Tibial nerve (tissue), 4 donors: ENCODE measurements at places on chromosomes 16 and 17. TPM values are rescaled to one million over a fixed set of nuclear protein-coding genes. Genes with fewer than 3 reads are reported as not detected.

GRCh38 chr17:57708410-57708809, 36.7 kb downstream of the CCDC182 start:
- no peaks in the 10 kb centered on the region for H3K36me3 ChIP-seq
- no peak overlapping the region for H3K4me3 ChIP-seq
- no peak for DNase-seq
- H3K27me3 ChIP-seq = peaks cover 22% of the 10 kb centered on the region
- H3K4me1 ChIP-seq = no peaks in the 10 kb centered on the region

- no peak for DNase-seq
- H3K36me3 ChIP-seq = peaks cover 64% of the 10 kb centered on the region
- H3K27ac ChIP-seq = no peak overlapping the region
- H3K4me1 ChIP-seq = no peaks in the 10 kb centered on the region
Observed at GRCh38 chr17:81453076-81453475, 57.8 kb downstream of the BAHCC1 start.

DNA sequence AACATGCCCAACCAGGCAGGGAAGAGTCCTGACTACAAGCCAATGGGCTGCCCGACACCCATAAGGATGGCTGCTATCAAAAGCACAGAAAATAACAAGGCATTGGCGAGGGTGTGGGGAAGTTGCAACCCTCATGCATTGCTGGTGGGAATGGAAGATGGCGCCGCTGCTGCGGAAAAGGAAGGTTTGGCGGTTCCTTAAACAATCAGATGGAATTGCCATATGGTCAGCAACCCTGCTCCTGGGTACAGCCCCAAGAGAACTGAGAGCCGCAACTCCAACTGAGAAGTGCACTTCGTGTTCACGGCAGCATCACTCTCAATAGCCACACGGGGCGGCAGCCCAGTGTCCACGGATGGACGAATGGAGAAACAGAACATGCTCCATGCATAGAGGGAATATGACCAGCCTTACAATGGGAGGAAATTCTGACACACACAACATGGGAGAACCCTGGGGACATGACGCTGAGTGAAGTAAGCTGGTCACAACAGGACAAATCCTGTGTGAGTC, 193.3 kb downstream of the RBFOX3 start:
- H3K27me3 ChIP-seq = no peaks in the 10 kb centered on the region
- H3K4me3 ChIP-seq = no peak overlapping the region
- no peaks in the 10 kb centered on the region for H3K4me1 ChIP-seq
- no peak overlapping the region for H3K27ac ChIP-seq
- no peaks in the 10 kb centered on the region for H3K36me3 ChIP-seq

DNA sequence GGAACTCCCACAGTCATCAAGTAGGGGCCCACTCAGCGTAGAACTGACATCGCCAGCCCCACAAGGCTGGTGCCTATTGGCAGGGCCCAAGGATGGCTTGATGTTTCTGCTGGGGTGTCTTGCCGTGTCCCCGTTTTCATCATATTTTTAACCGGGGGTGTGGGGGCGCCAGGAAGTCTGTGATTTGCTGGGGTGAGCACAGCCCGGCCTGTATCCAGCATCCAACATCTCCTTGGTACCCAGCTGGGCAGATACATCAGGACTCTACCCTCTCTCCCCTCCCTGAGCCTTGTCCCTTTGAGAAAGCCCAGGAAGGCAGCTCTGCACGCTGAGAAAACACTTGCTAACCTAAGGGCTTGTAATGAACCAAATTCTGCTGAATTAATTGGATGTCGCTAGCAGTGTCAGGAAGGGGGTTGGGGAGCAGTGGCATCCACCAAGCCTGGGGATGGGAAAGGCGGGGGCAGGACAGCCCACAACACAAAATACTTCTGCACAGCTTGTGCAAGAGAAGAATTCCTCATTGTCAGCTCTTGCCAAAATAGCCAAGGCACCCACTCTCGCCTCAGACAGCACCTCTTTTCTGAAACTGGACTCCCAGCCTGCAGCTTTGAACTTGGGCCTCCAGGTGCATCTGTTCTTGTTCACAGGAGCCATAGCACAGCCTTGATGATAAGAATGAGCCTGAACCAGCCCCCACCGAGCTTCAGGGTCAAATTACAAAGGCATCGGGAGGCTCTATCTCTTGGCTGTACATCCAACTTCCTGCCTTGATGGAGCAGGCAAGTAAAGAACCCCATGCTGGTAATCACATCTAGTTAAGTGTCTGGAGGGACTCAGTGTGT, 63.7 kb upstream of the LYRM9 start:
- no peaks in the 10 kb centered on the region for H3K36me3 ChIP-seq
- no peaks in the 10 kb centered on the region for H3K4me1 ChIP-seq
- H3K4me3 ChIP-seq = no peak overlapping the region

DNA sequence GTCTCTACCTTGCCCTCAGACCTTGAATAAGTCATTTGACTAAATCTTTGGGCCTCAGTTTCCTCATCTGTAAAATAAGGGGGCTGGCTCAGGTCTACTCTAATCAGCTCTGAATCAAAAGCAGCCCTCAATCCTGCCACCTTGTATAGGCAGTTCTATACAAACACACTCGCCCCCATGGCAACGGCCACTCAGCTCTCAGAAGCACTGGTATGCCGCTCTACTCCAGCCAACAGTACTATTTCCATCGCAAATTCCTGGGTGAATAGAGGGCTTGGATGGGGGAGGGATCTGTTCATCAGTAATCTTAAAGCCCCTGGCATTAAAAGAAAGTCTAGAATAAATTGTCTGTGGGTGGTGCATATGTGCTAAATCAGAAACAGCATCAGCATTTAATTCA, 21.2 kb upstream of the TAOK1 start:
- H3K27me3 ChIP-seq = no peaks in the 10 kb centered on the region
- no peak overlapping the region for H3K4me3 ChIP-seq
- DNase-seq = no peak

DNA sequence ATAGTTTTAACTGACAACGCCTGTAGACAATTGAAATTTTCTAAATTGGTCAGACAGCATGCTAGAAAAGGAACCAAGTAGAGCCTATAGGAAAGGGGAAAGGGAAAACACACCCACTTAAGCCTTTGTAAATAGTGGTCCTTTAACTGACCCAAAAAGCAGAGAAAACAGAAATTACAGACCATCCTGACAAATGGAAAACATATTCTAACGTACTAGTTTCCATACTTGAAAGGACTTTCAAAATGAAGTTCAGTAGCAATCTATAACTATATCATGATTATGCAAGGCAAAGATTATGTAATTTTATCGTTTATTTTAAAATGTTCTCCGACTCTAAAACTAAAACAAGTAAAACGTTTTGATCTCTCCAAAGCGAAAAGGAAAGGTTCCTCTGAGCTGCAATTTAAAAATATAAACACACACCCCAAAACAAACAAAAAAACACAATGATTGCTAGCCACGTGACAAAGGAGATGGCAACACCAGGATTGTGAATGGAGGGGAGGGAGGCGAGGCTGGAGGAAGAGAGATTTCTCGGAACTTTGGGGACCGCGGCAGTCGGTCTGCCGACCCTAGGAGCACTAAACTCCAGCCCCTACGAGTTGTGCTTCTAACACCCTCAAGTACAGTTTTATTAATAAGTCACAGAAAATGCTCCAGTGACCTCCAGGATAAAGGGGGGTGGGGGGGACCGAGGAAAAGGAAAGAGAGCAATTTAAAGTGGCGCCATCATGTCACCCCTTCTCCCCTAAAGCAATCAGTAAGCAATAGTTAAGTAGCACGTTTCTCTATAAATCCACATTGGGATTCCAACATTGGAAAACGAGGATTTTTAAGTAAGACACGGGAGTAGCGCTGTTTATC, 1.7 kb downstream of the KANSL1 start:
- no peaks in the 10 kb centered on the region for H3K4me1 ChIP-seq
- peak overlapping the region; percentile 100 for H3K27ac ChIP-seq
- H3K27me3 ChIP-seq = no peaks in the 10 kb centered on the region
- H3K36me3 ChIP-seq = no peaks in the 10 kb centered on the region
- peak; percentile 48 for DNase-seq

DNA sequence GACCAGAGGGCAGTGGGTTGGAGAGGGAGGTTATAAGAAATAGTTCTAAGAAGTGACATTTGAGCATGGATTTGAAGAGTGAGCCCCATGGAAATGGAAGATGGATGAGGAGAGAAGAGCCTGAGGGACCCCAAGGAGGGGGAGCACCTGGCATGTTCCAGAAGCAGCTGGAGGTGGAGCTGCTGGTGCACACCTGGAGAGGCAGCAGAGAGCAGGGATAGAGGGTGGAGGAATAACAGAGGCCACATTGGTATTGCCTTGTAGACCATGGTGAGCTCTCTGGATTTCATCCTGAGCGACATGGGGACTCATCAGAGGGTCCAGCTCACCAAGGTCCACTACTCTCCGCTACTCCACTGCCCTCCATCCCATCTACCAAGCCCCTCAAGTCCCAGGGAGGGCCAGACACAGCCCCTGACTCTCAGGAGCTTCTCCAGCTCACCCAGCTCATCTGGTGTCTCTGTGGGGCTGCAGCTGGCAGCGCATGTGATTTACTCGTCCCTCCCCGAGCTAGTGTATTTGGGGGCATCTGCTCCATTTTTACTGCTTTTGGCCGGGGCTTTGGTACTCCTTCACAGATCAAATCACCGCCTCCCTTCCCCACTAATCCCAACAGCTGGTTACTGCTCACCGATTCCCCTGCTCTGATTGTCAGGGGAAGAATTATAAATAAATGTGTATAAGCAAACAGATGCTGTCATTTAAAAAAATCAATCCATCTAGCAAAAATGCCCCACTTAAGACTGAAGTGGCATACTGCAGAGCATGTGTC, 22.1 kb upstream of the KDM8 start:
- no peaks in the 10 kb centered on the region for H3K36me3 ChIP-seq
- DNase-seq = no peak
- H3K27ac ChIP-seq = no peak overlapping the region
- H3K4me3 ChIP-seq = no peak overlapping the region

DNA sequence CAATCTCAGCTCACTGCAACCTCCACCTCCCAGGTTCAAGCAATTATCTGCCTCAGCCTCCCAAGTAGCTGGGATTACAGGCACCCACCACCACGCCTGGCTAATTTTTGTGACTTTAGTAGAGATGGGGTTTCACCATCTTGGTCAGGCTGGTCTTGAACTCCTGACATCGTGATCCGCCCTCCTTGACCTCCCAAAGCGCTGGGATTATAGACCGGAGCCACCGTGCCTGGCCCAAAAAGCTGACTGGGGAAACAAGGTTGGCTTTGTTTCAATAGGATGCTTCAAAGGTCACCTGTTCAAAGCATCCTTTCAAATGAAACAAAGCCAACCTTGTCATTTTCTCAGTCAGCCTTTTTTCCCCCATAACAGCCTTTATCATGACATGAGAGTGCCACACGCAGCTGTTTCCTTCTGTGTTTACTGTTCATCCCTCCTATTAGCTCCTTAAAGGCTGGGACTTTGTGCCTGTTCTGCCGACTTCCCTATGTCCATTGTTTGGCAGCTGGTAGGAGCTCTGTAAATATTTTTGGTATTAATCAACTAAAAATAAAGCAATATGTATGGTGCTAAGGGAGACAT, 51.1 kb downstream of the ADAMTS18 start:
- DNase-seq = no peak
- no peaks in the 10 kb centered on the region for H3K4me1 ChIP-seq
- H3K4me3 ChIP-seq = no peak overlapping the region
- no peaks in the 10 kb centered on the region for H3K27me3 ChIP-seq
- no peak overlapping the region for H3K27ac ChIP-seq

GRCh38 chr16:16780588-16780987, 401.6 kb downstream of the NPIPA7 start:
- DNase-seq = no peak
- H3K27me3 ChIP-seq = no peaks in the 10 kb centered on the region

DNA sequence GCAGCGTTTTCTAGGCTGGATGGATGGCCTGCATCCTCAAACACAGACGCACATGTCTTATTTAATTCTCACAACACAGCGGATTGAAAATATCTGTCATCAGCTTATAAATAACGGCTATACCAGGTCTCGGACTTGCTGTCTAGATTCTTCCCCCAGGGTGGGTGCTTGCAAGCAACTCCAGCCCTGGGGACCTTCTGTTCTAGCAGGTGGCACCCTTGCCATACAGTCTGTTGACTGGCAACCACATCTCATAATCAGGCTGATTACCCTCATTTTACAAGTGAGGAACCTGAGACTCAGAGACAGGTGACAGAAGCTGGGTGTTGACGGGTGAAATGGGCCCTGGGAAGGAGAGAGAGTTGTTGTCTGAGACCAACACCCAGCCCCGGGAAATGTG, 16.2 kb upstream of the SEZ6 start:
- H3K27me3 ChIP-seq = peaks cover 55% of the 10 kb centered on the region
- no peak for DNase-seq
- no peaks in the 10 kb centered on the region for H3K4me1 ChIP-seq
- no peak overlapping the region for H3K27ac ChIP-seq
- no peak overlapping the region for H3K4me3 ChIP-seq

DNA sequence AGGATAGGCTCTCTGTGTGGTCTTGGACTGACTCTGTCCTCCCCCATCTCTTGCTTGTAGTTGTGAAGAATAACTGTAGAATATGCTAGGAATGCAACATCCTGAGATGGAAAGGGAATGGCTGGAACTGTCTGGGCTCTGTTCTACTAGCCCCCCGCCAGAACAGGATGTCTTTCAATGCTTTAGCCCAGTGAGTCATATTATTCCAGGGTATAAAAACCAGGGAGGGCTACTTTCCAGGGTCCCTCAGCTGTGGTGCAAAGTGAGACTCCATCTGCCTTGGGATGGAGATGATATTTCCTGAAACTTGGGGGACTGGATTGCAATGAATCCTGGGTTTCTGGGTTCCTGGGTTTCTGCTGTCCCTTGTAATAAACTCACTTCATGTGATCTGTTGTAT, 32.1 kb downstream of the HYDIN start:
- no peaks in the 10 kb centered on the region for H3K36me3 ChIP-seq
- DNase-seq = no peak
- H3K27me3 ChIP-seq = no peaks in the 10 kb centered on the region
- H3K27ac ChIP-seq = no peak overlapping the region
- H3K4me3 ChIP-seq = no peak overlapping the region

GRCh38 chr16:69497876-69498596, 67.7 kb upstream of the NFAT5 start:
- H3K27ac ChIP-seq = no peak overlapping the region
- no peak overlapping the region for H3K4me3 ChIP-seq
- H3K27me3 ChIP-seq = no peaks in the 10 kb centered on the region
- no peaks in the 10 kb centered on the region for H3K4me1 ChIP-seq

DNA sequence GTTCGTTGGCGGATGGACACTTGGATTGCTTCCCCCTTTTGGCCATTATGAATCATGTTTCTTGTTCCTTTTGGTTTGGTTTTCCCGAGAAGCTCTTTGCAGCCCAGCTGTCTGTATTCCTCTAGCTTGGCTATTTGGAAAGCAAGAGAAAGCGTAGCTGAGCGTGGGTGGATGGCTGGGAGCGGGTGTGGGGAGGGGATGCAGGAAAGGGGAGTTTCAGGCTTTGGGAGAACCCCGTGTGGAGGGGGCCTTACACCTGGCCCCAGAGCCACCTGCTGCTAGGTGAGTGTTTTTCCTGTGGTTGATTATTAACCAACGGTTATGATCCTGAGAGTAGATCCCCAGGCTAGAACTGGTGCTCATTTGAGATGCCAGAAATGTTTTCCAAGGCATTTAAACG, 103.7 kb downstream of the RAP1GAP2 start:
- H3K27me3 ChIP-seq = no peaks in the 10 kb centered on the region
- no peak overlapping the region for H3K4me3 ChIP-seq
- no peak overlapping the region for H3K27ac ChIP-seq
- H3K4me1 ChIP-seq = no peaks in the 10 kb centered on the region

GRCh38 chr17:68390888-68391545, 66.3 kb downstream of the WIPI1 start:
- no peak overlapping the region for H3K27ac ChIP-seq
- DNase-seq = no peak
- no peaks in the 10 kb centered on the region for H3K4me1 ChIP-seq
- H3K4me3 ChIP-seq = no peak overlapping the region
- H3K36me3 ChIP-seq = no peaks in the 10 kb centered on the region

Gene FAM171A2
- total RNA-seq = 4.9 TPM

Gene SAMD14
- total RNA-seq = 1.5 TPM

Gene G6PC1
- total RNA-seq = not detected

Gene ZNF764
- 15.3 TPM for total RNA-seq

Gene AHSP
- not detected for total RNA-seq

Gene TBC1D3L
- total RNA-seq = 18.8 TPM

Gene GP2
- 2.4 TPM for total RNA-seq
